ENCODE measurements at places on chromosomes 16 and 17.

- no peak for DNase-seq
Observed at GRCh38 chr16:11306997-11307638, 26.0 kb upstream of the PRM1 start.

DNA sequence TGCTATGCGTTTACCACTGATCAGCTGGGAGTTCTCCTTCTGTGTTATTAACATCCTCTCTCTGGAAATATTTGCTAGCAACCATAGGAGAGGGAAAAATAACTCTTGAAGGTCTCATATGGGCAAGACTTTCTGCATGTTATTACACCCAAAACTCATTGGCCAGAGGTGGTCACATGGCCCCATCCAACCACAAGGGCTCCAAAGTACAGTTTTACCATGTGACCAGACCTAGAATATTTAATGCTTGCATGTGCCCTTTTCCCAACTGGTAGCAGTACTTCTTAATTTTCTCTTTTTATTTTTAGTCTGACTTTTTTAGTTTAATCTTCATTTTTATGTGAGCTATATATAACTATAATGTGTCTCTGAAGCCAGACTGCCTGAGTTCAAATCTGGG, 141.0 kb upstream of the NOG start:
- no peak for DNase-seq

DNA sequence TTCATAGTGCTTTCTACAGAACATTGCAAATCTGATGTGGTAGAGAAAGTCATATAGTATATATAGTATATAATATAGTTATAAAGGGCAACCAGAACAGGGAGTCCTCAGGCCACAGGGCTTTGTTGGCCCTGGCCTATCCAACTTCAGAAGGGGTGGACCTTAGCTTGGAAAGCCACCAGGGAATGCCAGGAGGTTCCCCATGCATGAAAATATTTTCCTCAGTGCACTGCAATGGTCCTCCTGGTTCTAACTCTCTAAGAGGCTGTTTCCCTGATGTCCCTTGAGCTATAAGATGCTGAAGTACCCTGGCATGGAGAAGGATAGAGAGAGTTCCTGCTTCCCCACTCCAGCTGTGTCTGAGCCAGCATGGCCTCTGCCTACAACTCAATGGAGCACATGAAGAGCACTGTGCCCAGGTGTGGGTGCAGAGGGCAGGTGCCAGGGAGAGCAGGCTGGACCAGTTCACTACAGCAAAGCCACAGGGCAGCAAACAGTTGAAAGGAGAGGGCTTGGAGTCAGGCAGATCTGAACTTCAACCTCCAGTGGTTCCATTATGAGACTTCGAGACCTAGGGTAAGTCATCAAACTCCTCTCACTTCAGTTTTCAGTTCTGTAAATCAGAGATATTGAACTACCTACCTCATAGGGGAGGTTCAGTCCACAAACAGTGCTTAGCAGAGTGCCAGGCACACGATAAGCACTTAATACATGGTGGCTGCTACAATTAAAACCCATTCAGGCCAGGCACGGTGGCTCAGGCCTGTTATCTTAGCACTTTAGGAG, 183.1 kb downstream of the SALL1 start:
- no peak for DNase-seq

DNA sequence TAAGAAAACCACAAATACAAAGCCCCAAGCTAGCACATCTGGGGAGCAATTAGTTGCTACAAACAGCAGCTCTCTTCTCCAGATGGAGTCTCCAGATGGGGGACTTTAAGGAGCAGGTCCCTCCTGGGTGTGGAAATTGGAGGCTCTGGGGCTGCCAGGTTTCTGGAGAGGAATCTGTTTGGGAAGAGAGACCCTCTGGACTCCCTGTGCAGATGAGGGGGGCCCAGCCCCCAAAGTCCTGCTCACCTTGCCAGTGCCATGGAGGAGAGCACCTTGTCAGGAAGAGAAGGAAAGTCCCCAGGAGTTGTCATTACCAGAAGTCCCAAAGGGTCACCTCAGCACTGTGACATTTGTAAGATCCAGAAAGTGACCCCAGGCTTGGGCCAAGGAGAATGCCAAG, 14.8 kb downstream of the TEKT5 start:
- no peak for DNase-seq

- DNase-seq, result no peak
Observed at GRCh38 chr16:47851146-47851545, 304.6 kb downstream of the ABCC12 start.

- no peak for DNase-seq
Observed at GRCh38 chr16:17138801-17139200, 332.0 kb downstream of the XYLT1 start.

GRCh38 chr16:20874088-20874581, 26.0 kb downstream of the DCUN1D3 start:
- DNase-seq, result no peak

DNA sequence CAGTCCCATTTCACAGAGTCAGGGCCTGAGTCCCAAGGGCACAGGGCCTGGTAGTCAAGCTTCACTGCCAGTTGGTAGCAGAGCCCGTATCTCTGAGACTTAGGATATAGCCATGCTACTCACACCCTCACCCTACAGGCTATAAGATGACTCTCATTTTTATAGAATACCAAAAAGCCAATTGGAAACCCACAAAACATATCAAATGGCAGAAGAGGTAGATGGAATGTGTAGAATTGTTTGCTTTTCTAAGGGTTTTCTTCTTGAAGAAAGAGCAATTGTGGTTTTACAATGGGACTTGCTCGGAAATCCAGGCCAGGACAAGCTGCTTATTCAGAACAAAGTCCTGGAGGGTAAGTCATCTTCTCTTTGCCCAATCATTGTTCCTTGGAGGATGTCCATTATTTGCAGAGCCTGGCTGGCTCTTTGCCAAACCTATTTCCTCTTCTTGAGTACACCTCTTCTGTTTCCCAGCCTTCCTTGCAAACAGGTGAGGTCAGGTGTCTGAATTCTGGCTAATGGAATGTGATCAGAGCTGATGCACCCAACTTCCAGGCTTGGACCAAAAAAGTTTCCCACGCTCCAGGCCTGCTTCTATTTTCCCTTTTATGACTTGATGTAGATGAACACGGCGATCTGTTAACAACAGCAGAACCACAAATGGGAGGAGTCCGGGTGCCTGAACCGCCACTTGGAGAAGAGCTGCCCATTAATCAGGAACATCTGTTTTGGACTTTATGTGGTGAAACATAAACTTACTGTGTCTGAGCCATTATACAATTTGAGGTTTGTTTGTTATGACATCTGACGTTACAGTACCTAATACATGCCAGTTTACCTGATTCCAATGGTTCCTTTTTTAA, 16.9 kb upstream of the CCL22 start:
- no peak for DNase-seq

DNA sequence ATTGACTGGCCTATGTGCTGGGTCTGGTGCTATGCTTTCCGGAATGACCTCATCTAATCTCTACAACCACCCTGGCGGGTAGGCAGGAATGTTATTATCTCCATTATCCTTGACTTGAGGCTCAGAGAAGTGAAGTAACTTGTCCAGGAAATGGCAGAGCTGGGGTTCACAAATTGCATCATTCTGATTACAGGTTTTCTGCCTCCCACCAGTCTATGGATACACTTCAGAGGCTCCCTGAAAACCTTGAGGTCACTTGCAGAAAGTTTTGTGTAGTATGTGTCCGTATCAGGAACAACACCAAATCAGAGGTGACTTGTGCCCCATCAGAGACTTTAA, 19.1 kb downstream of the NOD2 start:
- no peak for DNase-seq

- no peak for DNase-seq
Observed at GRCh38 chr16:78596996-78597422, 497.6 kb downstream of the WWOX start.

GRCh38 chr16:1530883-1531637, 2.4 kb upstream of the TMEM204 start:
- DNase-seq, result no peak

DNA sequence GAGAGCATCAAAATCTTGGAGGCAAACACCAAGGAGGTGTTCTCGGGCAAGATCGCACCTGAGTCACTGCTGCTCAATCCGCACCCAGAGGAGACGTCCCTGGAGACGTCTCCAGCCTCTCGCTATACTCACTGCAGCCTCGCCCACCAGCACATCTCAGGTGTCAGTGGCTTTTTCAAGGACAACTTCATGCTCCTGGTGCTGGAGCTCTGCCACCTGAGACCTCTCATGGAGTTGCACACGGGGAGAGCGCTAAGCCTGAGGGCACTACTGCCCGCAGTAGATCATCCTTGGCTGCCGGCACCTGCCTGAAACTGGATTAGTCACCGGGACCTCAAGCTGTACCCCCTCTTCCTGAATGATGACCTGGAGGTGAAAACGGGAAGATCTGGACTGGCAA, 2.6 kb upstream of the MBTPS1 start:
- DNase-seq, result no peak

DNA sequence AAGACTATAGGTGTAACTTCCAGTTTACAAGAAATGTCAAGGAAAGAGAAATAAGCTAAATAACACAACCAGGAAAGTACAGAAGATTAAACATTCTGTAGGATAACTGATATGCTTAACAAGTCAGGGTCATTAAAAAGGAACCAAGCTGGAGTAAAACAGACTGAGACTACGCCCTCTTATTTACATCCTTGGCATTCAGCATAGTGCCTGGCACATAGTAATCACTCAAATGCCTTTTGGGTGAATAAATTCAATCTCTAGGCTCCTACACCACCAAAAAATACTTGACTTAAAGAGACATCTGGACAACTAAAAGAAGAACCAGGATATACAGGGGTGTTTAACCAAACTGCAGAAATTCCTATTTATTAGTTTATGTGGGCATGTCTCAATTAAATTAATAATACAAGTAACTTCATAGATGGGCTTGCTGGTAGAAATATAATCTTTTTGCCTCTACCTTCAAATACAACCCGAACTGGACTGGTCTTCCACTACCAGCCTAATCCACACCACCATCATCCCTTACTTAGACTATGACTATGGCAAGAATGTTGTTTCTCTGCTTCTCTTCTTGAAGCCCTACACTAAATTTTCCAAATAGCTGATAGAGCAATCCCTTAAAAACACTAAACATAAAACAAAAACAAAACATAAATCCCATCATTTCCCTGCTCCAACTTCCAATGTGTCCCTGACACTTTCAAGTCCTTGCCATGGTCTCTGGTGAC, 47.7 kb upstream of the ULK2 start:
- no peak for DNase-seq

DNA sequence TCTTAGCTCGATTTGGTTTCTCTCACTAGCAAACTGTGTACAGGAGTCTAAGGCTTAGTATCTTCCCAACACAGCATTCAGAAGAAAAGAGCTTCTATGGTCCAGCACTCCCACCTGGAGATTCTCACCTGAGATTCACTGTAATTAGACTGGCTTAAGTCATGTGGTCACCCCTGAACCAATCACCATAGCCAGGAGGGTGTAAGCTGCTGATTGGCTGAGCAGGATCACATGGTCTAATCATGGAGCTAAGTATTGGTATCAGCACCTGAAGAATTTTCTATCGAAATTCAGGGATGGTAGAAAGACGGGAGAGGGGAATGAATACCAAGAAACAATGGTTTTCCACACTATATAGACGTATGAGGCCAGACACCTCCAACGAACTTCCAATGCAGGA, 359.8 kb upstream of the ERCC4 start:
- DNase-seq, result no peak

DNA sequence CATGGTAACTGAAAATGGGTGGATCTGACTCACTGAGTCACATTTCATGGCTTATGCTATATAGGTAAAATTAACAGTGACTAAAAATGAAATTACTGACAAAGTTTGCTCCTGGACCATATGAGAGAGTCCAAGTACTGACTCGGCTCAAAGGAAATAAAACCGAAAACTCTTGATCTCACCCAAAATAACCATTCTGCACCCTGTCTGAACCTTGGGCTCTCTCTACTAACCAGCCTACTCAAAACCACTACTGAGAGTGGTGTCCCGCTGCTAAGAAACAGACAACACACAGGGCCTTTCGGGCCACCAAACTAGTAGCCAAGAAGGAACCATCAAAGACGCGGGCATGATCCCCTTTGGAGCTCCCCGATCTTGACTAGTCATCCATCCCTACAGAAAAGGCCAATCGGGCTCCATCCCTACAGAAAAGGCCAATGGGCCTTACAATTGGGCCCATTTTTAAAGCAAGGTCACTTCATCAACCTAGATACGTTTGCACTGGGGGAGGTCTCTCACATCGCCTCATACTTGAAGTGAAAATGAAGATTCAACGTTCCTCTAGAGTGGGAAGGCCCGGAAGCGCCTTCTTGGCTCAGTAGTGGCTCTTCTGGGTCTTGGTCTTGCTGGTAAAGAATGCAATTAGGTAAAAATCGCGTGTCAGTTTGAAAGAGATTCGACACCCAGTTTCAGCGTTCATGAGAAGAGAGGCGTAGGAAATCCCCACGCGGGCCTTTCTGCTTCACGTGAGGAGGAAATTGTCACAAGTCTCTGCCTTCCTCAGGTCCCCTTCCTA, 720 bp upstream of the ZPBP2 start:
- DNase-seq, result no peak

GRCh38 chr17:7580604-7581575, 1.5 kb downstream of the CD68 start:
- DNase-seq, result no peak

- DNase-seq, result no peak
Observed at GRCh38 chr16:17331991-17332390, 138.8 kb downstream of the XYLT1 start.

GRCh38 chr17:60862482-60862881, 184.8 kb downstream of the BCAS3 start:
- no peak for DNase-seq

DNA sequence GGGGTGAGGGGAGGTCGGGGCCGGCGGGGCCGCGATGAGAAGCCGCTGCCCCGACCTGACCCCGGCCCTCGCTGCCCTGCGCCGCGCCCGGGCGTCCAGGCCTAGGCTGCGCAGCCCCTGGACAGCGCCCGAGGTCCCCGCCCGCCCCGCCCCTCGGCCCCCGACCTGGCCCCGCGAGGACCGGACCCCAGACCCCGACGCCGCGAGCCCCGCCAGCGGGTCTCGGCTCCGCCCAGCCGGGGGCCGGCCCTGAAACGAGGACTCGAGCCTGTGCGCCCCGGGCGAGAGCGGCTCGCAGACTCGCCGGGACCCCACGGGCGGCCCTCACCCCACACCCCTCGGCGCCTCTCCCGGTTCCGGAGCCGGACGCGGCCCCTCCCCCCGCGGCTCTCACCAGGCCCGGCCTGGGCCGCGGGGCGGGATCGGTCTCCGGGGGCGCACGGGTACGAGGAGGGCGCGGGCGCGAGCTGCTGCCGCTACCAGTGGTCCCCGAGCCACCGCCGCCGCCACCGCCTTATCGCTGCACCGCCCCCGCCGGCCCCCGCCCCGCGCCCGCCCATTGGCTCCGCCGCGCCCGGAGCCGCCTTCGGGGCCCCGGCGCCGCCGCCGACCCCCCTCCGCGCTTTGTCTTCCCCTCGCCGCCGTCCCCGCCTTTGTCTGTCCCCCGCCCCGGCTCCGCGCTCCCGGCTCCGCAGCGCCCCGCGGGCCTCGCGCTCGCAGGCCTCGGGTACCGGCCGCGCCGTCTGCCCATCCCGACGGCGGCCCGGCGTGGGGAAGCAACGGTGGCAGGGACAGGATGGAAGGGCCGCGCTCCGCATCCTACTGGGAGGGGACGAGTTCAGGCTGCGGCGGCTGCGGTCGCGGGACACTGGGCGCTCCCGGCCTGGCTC, at the start of gene LIMD2:
TSS of gene LIMD2 (minus strand) at position 488 of the 890 bp plus-strand sequence. CDS start 827 bp downstream, outside the sequence.
- no peak for DNase-seq
